Muscle of back (tissue), 13 donors: ENCODE measurements at places on chromosomes 5 and 9. TPM values are rescaled to one million over a fixed set of nuclear protein-coding genes. Genes with fewer than 3 reads are reported as not detected.

GRCh38 chr9:109789556-109789955 lies 9.6 kb downstream of the PALM2AKAP2 start:
- no peak for DNase-seq

GRCh38 chr5:180839227-180839626 lies 21.8 kb downstream of the ZFP62 start:
- DNase-seq = no peak

ELOVL7 gene
- polyA plus RNA-seq = 0.17 TPM

PCA3 gene
- 0.88 TPM for polyA plus RNA-seq
